ENCODE measurements at places on chromosomes 1 and 21.

- no peak for DNase-seq
Measured at GRCh38 chr1:206769304-206769731, 1.3 kb upstream of the IL19 start.

GRCh38 chr1:25922056-25922970 lies 16.1 kb upstream of the STMN1 start:
- DNase-seq = peak; percentile 43

DNA sequence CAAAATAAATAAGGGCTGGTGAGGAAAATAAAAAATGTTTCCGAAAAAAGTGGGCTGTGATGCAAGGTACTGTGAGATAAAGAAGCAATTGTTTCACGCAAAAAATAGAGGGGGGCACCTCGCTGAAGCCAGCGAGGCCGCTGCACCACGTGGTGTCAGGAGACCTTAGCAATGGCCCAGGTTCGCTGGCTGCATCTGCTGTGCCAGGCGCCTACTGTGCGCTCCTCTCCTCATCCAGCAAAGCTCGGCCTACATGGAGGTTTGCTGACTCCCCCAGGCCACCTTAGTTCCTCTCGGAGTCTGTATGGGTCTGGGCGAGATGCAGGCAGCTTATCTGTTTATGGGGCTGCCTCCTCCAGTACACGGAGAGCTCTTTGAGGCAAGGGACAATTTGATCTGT lies 119.6 kb downstream of the NR5A2 start:
- DNase-seq = no peak

DNA sequence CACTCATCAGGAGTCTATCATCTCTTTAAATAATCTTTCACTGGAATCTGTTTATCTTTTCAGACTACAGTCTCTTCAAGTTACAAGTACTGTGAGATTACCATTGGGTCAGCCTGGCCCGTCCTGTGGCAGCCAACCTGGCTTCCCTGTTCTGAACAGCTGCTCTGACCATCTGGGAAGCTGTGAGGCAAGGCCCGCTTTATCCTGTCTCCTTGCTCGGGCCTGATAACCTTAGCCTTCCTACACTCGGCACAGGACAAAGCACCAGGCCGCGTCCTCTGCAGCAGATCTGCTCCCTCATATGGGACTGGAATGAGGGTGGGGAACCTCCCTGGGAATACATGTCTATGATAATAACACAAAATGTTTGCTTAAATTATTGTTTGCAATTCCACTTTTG lies 113.3 kb downstream of the PTPN14 start:
- no peak for DNase-seq

- no peak for DNase-seq
Measured at GRCh38 chr1:204828352-204828850, 42.3 kb upstream of the NFASC start.

DNA sequence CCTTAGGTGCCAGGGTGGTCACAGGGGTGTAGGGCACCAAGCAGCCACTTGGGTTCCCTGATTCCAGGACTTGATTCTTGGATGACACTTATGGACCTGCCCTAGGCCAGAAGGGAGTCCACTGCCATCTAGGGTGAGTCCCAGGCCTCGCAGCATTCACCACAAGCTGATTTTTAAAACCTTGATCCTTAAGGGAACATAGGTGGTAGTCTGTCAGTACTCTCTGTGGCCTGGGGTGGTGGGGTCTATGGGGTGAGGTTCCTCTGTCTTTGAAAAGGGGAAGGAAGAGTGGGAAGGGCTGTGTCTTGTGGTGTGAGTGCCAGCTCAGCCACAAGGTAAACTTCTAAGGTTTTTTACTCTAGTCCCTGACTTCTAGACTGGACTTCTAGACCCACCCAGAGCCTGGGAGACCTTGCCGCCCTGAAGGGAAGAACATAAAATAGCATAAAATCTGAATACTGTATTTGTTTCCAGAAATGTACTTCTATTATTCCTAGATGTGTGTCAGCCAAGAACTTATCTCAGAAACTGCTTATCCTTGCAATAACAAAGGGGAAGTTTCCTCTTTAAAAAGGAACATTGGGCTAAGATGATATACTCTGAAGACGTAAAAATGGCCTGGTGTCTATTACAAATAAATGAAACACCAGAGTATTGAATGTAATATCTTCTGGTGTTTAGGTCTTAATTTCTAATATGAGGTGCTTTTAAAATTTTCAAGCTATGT lies 757.3 kb downstream of the LTN1 start:
- DNase-seq = no peak

DNA sequence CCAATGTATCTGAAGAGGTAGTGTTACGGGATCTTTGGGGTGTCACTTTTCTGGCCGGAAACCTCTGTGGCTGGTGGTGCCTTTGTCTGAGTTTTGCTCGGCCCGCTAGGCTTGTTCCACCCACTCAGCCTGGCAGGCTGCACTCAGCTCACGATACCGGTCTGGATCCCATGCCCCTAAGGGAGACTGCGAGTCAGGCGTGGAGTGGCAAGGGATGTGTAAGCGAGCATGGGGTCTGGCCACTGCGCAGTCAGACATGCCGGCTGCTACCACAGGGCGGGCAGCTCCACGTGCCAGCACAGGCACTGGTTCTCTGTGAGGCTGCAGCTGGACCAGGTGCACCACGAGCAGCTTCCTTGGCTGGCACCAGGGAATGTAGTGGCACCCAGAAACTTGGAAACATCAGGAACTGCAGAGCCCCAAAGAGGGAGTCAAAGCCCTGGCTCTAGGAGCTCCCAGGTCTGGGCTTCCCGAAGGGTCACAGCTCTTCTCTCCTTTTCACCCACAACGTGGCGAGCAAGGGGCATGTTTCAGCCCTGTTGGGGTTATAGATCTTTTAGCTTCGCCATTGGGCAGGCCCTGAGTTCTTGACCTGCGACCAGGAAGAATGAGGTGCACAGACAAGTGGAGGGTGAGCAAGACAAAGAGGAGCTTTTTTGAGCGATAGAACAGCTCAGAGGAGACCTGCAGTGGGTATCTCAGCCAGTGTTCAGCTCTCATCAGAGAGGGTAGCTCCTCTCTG lies 23.8 kb upstream of the LRRC8C start:
- peak; percentile 25 for DNase-seq

GRCh38 chr1:14511796-14512585 lies 86.5 kb upstream of the KAZN start:
- DNase-seq = no peak

GRCh38 chr1:17736625-17737024 lies 18.5 kb upstream of the ACTL8 start:
- no peak for DNase-seq

DNA sequence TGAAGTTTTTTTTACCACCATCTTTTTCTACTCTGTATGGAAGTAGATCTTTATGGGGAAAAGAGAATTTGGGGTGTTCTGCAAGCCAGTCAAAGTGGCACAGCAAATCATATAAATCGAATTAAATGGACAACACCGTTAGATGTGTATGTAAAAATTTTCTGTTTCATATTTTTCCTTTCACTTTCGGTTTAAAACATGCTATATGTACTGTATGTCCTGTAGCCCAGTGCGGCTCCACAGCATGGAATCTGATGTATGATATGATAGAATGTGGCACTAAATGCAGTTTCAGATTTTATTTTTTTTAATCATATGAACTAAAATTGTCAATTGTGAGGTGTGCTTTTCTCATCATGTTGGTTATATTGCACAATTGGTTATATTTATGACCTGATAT lies 32.9 kb downstream of the RAB4A start:
- no peak for DNase-seq

- no peak for DNase-seq
Measured at GRCh38 chr21:42640486-42640885, 12.9 kb upstream of the PDE9A start.

- no peak for DNase-seq
Measured at GRCh38 chr1:20578721-20579395, 10.0 kb upstream of the CDA start.

DNA sequence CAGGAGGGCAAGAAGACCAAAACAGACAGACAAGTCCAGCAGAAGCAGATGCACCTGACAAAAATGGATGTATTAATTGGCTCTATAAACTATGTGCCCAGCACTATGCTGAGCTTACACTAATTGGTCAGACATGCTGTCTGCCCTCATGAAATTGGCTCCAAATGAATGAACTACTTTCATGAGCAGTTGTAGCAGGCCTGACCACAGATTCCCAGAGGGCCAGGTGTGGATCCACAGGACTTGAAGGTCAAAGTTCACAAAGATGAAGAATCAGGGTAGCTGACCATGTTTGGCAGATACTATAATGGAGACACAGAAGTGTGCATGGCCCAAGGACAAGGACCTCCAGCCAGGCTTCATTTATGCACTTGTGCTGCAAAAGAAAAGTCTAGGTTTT lies 14.5 kb downstream of the SLAMF7 start:
- DNase-seq = no peak

DNA sequence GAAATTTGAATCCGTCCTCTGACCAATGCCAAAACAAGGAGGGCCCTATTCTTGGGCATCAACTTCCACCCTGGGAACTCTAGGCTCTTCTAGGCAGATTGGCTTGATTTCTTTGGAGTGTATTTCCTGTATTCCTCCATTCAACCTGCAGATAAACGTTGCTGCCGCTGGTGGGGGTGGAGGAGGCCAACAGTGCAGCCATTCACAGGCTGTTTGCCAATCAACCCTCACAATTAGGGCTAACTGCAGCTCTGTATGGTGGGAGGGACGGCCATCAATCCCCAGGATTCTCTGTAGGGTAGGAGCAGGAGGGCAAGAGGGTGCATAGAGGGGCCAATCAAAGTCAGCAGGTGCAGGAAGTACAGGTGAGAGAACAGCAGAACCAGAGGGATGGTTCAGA lies 273.1 kb upstream of the PROX1 start:
- DNase-seq = no peak

- DNase-seq = no peak
Measured at GRCh38 chr1:160755461-160755860, 16.4 kb downstream of the SLAMF7 start.

- no peak for DNase-seq
Measured at GRCh38 chr1:228851193-228851592, 115.9 kb downstream of the RHOU start.

DNA sequence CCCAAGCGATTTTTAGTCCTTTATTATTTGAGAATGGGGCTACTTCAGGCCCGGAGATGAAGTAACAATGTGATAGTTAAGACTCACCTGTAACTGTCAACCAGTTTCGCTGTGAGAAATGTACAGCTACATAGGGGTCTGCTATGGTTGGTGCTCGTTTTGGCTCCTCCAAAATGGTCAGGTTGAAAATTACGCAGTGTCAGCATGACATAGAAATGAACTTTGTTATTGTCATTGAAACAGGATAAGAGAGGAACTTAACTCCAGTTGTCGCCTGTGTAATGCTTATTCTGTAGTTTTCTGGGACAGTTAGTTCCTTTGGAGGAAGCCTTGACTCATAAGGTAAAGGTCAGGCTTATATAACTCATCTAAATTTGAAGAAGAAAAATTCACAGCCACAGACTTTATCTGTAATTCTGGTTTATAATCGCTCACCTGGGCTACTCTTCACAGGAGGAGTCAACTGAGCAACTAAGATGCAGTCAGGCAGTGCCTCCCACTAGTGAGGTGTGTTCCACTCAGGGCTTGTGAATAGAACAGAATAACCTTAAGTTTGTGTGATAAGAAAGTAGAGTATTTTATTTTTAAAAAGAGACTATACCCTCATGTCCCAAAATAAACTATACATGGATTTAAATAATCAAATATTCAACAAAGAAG lies 130.9 kb downstream of the CD247 start:
- DNase-seq = no peak

DNA sequence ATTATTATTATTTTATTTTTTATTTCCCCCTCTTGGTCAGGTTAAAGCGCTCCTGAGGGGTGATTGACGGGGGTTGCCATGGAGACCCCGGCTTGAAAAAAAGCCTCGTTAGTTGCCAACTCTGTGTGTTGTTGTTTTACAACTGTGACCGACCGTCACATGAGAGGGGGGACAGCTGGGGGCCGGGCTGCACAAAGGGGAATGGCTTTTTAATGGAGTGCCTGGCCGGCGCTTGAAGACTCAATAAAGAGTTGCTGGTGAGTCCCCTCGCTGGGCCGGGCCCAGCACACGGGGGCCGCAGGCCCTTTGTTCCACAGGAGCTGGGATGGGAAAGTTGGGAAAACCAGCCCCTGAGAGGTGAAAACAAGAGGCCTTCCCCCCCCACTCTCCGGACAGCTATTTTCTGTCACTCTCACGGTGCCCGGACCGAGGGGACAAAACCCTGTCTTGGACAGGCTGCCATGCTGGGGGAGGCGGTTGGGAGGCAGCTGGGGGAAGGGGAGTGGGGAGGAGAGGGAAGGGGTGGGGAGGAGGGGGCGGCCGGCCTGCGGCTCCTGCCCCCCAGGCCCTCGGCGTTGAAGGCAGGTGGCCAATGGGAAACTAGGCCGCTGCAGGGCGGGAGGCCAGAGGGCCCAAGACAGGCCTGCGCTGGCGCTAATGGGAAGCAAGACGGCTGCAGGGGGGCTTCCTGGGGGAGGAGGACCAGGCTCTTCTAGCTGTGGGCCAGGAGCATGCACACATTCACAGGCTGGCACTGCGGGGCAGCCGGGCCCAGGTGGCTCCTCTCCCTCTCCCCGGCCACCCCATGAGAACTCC lies 67.6 kb downstream of the CASZ1 start:
- no peak for DNase-seq

DNA sequence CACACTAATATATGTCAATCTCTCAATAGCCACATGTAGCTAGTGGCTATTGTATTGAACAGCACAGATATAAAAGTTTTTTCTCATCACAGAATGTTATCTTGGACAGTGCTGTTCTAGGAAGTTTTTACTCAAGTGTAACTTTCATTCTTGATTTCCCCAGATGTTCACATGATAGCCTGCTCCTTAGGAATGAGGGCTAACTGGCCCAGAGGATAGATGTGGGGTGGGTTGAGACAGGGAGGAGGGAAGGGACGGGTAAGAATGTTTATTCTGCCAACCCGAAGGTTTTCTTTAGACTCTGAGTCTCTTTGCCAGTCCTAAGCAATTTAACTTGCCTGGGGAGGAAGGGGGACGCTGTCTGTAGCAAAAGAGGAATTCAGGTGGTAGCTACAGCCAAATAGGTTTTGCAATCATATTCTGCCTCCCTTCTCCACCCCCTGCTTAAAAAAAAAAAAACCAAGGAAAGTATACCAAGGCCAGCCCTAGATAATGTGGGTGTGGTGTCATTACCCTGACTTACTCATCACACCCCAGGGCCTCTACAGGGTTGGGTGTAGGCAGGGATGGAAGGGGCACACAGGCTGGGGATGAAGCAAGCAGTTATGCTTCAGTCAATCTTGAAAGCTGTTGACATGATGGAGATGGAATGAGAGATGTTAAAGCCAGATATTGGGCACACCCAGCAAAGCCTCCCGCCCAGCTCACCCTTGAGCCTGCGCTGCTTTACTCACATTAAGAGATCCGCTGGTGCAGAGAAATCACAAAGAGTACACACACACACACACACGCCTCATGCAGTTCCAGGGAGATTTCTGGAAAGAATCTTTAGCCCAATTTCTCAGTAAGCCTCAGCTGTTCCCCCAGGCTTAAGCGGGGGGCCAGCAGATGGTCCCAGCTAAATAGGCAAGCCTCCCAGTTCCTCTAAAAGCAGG lies 59.9 kb downstream of the PLXNA2 start:
- no peak for DNase-seq

GRCh38 chr1:57418971-57419370 lies 4.9 kb downstream of the DAB1 start:
- no peak for DNase-seq

All from naive thymus-derived CD8-positive, alpha-beta T cell (primary cell).